ENCODE measurements at places on chromosomes 3 and 15.

GRCh38 chr3:184993394-184993793 is 159.5 kb downstream of the C3orf70 start:
- DNase-seq = no peak

DNA sequence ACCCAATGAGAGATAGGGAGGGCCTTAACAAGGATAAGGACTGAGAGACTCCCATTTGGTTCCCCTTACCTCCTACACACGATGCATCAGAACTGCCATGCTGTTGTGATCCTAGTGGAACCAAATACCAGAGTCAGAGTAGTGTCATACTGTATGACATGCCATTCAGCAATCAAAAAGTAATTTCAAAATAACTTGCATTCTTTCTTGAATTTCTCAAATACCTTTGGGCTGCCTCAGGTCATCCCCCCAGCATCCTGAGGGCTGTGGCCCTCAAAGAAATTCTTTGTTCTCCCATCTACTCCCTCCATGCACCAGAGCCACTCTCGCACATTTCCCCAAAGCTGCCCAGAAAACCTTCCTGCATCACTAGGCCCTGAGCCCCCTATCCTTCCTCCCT is 68.9 kb upstream of the PPP2R3A start:
- no peak for DNase-seq

- no peak for DNase-seq
Observed at GRCh38 chr3:126445506-126445905, 30.2 kb downstream of the ZXDC start.

DNA sequence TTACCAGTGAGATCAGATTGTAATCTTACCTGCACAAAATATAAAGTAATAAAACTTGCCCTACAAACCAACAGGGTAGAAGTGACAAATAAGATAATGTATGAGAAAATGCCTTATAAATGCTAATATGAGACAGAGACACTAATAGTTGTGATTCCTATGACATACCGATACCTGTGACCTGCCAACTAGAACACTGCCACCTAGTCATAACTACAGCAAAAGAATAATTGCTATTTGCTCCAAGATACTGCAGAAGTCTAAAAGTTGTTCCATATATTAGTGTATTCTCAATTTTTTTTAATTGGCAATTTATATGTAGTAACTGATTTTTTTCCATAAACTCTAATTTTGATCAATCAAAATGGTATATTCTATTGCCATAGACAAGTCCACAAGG is 25.3 kb upstream of the GP5 start:
- DNase-seq = no peak

DNA sequence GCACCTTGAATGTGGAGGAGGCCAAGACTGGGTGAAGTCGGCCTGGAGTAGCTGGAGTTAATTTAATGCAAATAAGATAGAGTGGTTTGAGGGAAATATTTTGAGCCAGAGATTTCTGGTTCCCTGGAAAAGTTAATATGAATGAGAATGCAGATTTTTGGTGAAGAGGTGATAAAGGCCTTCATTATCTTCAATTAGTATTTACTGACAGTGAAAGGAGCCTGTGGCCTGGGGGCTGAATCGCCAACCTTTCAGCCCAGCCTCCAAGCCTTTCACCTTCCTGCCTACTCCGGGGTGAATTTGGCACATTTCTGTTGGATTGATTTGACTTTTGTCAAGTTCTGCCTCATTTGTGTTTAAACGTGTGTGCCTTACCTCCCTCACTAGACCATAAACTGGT is 147.8 kb downstream of the SOX2 start:
- no peak for DNase-seq

DNA sequence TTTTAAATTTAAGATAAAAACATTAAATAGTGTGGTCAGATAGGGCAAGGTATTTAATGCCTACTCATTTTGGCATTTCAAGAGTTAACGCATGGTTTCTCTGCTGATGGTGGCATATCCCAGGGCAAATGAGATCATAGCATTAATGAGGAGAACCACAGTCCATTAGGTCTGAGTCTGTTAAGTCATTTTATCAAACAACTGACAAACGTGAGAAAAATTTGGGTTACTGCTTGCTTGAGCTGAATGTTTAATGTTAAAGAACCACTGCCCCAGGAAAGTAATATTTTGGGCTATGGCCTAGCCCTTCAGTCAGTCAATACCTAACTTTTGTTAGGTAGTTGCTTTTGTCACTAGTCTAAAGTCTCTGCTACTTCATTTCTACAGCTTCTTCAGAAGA is 37.9 kb upstream of the SLC2A2 start:
- no peak for DNase-seq

GRCh38 chr15:63923993-63924950 is 90.5 kb upstream of the HERC1 start:
- no peak for DNase-seq

- no peak for DNase-seq
Observed at GRCh38 chr15:75731248-75732151, 18.9 kb upstream of the CSPG4 start.

- no peak for DNase-seq
Observed at GRCh38 chr3:153970741-153971347, 150.3 kb upstream of the ARHGEF26 start.

DNA sequence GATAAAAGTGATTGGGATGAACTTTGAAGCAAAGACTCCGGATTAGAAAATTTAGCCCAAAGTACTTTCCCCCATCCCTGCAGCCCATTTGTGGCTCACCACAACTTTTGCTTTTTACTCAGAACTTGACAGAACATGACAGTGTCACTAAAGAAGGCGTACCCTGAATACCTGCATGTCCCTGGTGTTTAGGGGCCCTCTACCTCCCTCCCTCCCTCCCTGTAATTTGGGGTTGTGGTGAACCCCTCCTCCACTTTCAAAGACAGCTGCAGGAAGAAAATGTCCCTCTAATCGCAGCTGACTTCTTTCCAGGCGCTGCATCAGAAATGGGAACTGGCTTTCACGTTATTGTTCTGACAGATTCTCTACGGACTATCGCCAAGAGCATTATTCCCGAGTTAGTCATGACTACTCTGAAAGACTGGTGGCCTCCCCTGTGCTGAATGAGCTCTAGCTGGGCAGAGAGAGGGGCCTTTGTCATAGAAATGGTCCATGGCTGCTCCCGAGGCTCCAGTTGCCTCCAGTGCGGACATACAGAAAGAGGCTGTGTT is 93.2 kb upstream of the ARHGEF3 start:
- DNase-seq = no peak

DNA sequence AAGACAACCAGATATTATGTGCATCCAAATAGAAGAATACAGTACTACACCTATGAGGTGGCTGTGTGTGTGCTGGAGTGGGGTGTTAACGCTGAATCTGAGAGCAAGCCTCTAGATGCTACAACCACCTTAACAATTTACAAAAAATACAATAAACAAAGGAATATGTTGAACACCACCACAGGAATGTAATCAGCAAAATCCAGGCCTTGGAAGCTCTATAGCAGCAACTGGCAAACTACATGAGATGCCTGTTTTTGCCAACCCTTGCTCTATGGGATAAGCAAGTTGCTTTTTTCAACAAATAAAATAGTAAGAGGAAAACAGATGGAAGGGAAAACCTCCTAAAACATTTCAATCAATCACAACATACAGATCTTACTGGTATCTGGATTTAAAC is 23.9 kb downstream of the SLTM start:
- DNase-seq = no peak

- no peak for DNase-seq
Observed at GRCh38 chr15:90588427-90588826, 58.7 kb downstream of the CRTC3 start.

DNA sequence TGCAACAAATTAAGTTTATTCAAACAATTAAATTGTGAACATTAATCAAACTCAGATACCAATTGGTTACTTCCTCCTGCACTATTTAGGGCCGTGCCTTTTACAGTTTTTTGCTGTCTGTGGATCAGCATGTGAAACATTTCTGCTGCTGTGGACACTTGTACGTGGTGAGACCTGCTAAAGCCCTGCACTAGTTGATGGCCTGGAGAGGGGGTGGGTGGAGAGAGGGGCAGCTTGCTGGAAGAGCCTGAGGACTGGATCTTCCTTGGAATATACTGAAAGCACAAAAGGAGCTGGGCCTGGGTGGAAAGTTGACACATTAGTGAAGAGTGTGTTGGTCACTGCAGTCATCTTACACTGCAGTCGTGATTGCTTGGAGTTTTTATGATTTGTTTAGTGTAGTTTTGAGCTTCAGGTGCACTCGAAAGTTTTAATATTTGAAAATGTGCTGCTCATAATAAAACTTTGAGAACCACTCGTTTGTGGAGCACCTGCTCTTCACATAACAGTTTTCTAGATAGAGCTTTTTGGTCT is 11.4 kb downstream of the PLCL2 start:
- DNase-seq = no peak

GRCh38 chr3:107589454-107589853 is 66.7 kb downstream of the BBX start:
- DNase-seq = no peak

- no peak for DNase-seq
Observed at GRCh38 chr3:42157540-42158538, 66.7 kb downstream of the TRAK1 start.

- DNase-seq = no peak
Observed at GRCh38 chr3:168025076-168025475, 70.6 kb downstream of the GOLIM4 start.

DNA sequence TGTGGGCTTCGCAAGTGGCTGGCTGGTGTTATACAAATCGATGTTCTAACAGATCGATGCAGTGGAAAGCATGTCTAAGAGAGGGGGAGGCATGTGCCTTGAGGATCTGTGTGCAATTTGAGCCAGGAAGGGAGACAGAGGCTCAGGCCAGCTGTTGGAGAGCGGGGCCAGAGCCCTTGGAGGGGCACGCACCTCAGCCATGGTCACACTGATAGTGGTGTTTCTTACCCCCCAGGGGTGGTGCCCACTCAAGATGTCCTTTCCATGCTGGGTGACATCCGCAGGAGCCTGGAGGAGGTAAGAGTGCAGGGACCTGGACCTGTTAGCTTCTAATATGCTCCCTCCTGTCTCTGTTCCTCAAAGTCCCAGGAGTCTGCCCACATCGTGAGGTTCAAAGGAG is 3.8 kb upstream of the ABTB1 start:
- no peak for DNase-seq

DNA sequence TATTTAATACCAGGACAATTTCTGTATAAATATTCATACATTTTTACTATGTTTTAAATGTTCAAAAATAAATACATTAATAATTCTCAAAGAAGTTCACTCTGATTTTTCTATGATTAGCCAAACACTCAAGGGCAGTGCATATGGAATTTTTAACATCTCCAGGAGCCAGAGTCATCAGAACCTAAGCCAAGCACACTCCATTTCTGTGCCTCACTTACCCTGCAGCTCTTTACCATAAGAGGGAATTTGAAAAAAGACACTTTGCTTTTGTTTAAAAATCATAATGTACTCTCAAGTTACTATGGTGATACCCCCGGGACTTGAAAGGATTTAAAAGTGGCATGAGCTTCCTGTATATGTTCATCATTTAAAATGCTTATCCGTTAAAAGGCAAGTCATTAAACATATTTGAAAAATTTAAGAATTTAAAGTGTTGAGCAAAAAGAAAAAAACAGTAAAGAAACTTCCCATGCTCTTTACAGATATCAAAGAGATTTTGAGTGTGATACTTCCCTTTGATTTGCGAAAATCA is 747.4 kb upstream of the NECTIN3 start:
- no peak for DNase-seq

GRCh38 chr3:5019411-5020241 is 40.4 kb downstream of the BHLHE40 start:
- DNase-seq = no peak

DNA sequence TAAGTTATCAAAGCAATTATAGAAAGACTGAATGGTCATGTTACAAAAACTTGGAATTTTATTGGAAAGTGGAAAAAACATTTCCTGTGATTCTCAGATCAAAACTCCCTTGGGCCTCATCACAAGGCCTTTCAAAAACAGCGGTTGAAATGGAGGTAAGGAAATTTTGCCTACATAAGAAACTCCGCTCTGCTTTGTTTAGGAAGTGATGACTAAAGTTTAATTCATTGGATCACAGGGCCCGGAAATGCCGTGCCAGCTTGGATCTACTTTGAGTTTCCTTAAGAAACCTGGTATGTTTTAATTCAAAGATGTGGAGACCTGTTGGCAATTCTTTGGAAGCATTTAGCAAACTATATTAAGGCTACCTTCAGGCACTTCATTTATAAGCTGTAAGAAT is 143.9 kb upstream of the MME start:
- no peak for DNase-seq

GRCh38 chr3:141610939-141611338 is 124.1 kb downstream of the RASA2 start:
- DNase-seq = no peak

DNA sequence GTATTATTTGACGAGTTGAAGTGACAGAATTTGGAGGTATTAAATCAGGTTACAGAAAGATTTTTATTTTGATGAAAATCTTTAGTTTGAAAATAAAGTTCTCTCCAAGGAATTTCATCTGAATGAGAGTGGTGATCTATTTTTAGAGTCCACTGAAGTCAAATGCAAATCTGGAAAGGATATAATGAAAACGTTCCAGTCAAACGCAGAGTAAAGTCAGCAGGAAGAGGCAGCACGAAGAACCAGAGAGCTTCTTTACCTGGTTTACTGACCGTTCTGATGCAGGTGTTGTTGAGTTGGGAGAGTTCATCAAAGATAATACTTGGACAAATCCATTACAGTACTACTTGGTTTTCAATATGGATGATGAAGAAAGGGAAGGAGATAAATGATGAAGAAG is 8.7 kb downstream of the P2RY14 start:
- no peak for DNase-seq

DNA sequence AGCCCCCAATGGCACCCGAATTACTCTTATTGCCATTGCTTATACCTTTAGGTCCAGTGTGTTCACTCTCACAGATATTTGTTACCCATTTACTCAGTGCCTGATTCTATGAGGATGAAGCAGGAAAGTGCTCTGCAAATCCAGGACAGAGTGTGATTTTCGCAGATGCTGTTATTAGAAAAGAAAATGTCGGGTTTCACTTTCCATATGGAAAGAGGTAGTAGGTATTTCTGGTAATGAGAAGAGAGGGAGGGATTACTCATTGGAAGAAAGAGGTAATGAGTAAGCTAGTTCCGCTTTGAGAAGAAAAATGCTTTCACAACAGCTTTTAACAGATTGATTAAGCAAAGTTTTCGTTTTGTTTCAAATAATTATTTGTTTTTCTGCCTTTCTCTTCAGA is 336.3 kb upstream of the CFAP20DC start:
- no peak for DNase-seq
